H7 (cell line): ENCODE measurements at places on chromosomes 13 and 19. TPM values are rescaled to one million over a fixed set of nuclear protein-coding genes. Genes with fewer than 3 reads are reported as not detected.

The OR7A5 gene
- total RNA-seq, result not detected in 2 replicates

The PLK5 gene
- total RNA-seq, result 0.14 and 0.18 TPM in 2 replicates

The HIPK4 gene
- 0.15 and 0.24 TPM in 2 replicates for total RNA-seq

The ELSPBP1 gene
- not detected in 2 replicates for total RNA-seq

The ZNF649 gene
- 8.3 and 17.0 TPM in 2 replicates for total RNA-seq

The EFNA2 gene
- 12.4 and 20.2 TPM in 2 replicates for total RNA-seq
